ENCODE measurements at places on chromosomes 5 and 9.

GRCh38 chr5:24112420-24112819 is 532.4 kb downstream of the CDH10 start:
- no peak for DNase-seq

DNA sequence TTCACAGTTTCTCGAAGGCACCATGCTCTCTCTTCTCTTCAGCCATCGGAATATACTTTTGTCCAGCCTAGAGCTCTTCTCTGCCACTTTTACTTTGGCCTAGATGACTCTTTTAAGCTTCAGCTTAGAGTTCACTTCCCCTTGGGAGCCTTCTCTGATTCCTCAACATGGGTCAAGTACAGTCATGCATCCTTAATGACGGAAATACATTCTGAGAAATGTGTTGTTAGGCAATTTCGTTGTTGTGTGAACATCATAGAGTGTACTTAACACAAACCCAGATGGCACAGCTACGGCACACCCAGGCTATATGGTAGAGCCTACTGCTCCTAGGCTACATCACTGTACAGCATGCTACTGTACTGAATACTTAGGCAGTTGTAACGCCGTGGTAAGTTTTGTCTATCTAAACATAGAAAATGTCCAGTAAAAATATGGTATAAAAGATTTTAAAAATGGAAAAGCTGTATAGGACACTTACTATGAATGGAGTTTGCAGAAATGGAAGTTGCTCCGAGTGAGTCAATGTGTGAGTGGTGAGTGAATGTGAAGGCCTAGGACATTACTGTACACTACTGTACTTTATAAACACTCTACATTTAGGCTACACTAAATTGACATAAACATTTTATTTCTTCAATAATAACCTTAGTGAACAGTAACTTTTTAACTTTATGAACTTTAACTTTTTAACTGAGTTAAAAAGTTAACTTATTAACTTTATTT is 15.1 kb upstream of the TNFSF15 start:
- no peak for DNase-seq

DNA sequence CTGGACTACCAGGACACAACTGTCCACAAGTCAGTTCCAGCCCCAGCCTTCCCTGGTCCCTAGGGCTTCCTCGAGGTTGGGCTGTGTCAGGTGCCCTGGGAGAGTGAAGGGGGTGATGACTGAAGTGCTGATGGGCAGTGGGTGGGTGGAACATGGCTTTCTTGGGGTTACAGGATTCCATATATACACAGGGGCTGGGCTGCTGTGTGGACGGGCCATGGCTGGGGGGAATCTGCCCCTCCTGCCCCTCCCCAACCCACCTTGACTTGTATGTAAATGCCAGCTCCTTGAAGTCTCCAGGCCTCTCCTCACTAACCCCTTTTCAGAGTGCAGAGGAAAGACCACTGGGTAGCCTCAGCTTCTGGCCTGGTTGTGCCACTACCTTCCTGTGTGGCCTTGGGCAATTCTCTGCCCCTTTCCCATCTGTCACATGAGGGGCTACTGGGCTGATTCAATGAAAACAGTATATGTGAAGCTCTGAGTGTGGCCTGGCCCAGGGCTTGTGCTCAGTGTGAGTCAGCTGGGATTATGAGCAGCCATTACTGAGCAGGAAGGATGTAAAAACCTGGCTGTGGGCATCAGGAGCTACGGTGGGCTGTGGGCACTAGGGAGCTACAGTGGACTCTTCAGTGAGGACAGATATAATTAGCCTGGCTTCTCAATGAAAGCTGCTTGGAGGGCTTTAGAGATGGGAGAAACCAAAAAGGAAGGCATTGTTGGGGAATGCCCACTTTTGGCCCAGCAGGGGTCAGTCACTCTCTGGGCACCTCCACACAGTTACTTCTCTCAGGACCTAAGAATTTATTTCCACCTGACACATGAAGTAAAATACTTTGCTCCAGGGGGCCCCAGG is 23.3 kb downstream of the PITX1 start:
- no peak for DNase-seq

DNA sequence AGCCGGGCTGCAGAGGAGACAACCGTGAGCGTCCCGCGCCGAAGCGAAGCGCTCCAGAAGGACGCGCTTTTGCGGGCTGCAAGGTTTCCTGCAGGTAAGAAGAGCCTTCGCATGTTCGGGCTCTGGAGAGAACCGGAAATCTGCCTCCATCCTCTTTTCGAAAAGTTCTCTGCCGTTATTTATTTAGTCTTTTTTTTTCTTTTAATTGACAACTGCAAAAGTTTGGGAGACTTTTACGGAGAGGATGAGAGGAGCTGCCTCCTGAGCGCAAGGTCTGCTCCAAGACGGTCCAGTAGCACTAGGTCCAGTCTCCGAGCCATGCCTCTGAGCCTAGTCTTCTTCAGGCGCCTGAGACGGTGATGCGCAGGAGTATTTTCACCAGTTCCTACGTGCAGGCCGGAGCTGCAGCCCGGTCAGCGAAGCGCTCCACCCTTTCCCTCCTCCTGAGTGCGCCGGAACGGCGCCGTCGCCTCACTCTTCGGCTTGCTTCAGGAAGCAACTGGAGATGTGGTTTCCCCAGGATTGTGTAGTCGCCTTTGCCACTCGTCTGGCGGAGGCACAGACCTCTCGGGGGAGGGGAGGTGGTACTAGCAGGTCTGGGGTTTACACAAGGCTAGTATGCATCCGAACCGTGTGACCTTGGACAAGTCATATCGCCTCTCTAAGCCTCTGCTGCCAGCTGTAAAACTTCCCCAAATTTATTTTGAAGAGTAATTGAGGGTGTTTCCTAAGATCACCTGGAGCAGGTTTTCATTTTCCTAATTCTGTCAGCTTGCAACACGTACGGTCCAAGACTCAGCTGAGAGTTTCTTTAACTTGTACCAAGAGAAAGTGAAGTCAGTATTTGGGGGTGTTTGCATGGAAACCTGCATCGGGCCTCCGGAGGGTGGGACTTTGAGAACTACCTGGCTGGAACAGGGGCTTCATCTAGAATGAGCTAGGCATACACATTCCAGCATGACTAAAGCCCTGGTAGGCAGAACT is 4.5 kb downstream of the POU4F3 start:
- peak; percentile 20 for DNase-seq

DNA sequence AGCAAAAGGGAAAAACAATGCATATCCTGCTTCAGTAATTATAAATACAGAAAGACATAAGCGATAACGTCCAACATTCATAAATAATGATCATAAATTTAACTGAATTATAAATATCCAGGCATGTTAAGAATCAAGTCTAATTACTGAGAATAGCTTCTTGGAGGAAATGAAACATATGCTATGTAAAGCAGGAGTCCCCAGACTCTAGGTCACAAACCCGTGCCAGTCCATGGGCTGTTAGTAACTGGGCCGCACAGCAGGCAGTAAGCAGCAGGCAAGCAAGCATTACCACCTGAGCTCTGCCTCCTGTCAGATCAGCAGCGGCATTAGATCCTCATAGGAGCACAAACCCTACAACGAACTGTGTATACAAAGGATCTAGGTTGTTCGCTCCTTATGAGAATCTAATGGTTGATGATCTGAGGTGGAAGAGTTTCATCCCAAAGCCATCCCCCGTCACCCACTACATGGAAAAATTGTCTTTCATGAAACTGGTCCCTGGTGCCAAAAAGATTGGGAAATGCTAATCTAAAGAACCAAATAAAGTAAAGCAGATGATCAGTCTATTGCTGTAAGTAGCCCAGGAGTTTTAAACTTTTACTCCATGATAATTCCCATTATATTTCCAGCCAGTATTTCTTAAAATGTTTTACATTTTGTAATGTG is 50.4 kb downstream of the CERT1 start:
- no peak for DNase-seq

DNA sequence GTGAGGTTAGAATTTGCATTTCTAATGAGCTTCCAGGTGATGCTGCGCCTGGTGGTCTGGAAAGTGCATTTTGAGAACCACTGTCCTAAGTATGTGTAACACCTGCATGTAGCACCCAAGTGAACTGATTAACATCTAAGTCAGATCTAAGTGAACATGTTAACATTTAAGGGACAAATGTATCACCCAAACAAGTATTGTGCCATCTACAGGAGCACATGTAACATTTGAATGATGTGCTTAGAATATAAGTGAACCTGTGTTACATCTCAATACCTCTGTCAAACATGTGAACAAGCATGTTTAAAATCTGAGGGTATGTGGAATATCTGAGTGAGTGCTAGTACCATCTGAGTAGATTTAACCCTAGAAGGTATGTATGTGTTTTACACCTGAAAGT is 68.7 kb downstream of the PLPPR1 start:
- no peak for DNase-seq

DNA sequence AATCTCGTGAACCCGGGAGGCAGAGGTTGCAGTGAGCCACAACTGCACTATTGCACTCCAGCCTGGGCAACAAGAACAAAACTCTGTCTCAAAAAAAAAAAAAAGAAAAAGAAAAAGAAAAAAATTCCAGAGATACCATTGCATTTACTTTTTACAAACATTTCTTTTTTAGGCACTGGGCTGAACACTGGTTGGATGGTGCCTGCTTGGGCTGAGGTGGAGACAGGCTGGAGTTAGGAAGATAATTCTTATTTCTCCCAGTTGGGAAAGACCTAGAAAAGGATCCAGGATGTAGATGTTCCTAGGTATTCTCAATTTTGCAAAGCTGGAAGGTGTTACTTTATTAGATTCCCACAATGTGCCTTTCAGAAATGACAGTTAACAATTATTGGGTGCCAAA is 49.9 kb upstream of the JMY start:
- no peak for DNase-seq

DNA sequence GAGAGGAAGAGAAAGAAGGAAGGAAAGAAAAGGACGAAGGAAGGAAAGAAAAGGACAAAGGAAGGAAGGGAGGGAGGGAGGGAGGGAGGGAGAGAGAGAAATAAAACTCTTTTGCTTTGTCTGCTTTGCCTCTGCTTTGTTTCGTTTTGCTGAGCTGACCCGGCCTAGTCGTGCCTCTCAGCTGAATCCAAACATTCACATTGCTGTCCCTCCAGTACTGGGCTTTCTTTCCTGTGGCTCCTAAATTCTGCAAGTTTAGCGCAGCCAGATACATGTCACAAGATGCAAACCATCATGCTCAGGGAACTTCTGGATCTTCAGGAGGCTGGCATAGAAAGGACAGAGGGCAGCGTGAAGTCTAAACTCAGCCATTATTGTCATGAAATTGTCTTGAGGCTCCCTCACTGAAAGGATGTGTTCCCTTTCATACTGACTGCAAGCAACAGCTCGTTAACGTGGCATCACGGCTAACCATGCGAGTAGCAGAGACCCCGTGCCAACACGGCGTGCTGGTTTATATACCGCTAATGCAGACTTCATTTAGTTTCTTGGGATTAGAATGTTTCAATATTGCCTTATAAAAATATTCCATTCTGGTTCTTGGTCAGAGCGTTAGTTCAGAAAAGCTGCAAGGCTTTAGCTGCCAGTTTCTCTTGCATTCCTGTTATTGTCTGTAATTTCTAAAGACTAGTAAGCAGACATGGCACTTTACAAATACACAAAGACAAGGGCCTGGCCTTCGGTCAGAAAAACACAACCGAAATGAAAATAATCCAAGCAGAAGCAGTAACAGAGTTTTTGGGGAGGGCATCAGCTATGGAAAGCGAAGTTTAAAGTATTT is 94.2 kb downstream of the TMEM174 start:
- DNase-seq, result peak; percentile 55

- no peak for DNase-seq
Measured at GRCh38 chr9:115391168-115391825, 273.3 kb upstream of the TNC start.

DNA sequence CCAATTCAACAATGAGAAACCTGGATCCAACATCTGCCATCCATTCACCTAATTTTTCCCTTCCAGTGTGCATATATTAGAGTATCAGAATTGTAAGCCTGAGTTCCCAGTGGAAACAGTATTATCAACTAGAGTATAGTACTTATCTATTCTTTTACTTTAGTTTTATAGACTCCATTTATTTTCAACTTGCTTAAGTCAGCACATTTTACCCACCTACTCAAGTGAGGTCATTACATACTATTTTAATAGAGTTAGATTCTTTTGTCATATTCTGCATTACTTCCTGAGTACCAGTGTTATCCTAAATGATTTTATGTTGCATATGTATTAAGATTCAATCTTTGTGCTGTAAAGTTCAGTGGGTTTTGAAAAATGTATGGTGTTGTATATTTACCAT is 1393.3 kb downstream of the MAT2B start:
- DNase-seq, result no peak

- no peak for DNase-seq
Measured at GRCh38 chr5:63053019-63053638, 474.5 kb downstream of the LRRC70 start.

DNA sequence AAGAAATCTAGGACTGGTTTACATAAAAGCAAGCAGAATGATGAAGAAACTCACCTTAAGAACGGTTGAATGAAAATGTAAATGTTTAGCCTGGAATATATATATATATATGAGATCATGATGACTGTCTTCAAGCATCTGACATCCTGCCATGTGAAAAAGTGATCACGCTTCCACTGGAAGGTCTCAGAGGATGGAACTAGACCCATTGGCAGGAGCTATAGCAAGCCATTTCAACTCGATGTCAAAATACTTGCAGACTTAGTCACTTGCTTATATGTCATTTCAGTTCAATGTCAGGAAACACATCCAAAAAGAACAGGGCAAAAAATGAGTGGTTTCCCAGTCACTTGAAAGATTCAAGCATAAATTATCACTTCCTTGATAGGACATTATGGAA is 22.2 kb upstream of the TMEM161B start:
- DNase-seq, result peak; percentile 93

DNA sequence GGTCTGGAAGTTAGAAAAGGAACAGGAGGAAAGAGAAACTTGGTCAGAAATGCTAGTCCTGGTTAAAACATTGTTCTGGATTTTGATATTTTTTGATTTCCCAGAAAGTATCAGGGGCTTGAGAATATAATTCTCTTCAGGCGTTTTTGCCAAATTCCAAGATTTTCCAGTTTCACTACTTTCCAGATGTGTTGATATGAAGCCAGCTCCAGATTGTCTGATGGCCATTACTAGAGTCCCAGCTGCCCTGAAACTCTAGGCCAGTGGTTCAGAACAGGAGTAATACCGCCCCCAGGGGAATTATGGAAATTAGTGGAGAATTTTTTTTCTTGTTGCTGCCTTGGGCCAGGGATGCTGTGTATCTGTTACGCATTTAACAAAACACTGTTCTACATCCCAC is 88.6 kb downstream of the KCNN2 start:
- peak; percentile 28 for DNase-seq

GRCh38 chr5:107378218-107378899 is 292.4 kb downstream of the EFNA5 start:
- DNase-seq, result no peak

GRCh38 chr5:68557162-68557936 is 341.8 kb downstream of the PIK3R1 start:
- DNase-seq, result no peak

GRCh38 chr5:149865746-149866145 is 78.8 kb downstream of the PDE6A start:
- DNase-seq, result no peak

GRCh38 chr5:94470802-94471201 is 147.6 kb downstream of the KIAA0825 start:
- DNase-seq, result no peak

All from brain (organoid and tissue), 16 donors.